SHP77 treated with DMSO at 0.1 percent for 48 hours (cell line): ENCODE measurements at places on chromosomes 13 and 19.

- no peak for DNase-seq
Measured at GRCh38 chr19:14019100-14019499, 8.8 kb upstream of the RLN3 start.

- peak; percentile 48 for DNase-seq
Measured at GRCh38 chr13:97124915-97125809, 97.0 kb upstream of the MBNL2 start.

GRCh38 chr19:2208975-2209374, 27.2 kb downstream of the PLEKHJ1 start:
- DNase-seq: no peak

- no peak for DNase-seq
Measured at GRCh38 chr19:13588957-13589833, 82.9 kb upstream of the CACNA1A start.

DNA sequence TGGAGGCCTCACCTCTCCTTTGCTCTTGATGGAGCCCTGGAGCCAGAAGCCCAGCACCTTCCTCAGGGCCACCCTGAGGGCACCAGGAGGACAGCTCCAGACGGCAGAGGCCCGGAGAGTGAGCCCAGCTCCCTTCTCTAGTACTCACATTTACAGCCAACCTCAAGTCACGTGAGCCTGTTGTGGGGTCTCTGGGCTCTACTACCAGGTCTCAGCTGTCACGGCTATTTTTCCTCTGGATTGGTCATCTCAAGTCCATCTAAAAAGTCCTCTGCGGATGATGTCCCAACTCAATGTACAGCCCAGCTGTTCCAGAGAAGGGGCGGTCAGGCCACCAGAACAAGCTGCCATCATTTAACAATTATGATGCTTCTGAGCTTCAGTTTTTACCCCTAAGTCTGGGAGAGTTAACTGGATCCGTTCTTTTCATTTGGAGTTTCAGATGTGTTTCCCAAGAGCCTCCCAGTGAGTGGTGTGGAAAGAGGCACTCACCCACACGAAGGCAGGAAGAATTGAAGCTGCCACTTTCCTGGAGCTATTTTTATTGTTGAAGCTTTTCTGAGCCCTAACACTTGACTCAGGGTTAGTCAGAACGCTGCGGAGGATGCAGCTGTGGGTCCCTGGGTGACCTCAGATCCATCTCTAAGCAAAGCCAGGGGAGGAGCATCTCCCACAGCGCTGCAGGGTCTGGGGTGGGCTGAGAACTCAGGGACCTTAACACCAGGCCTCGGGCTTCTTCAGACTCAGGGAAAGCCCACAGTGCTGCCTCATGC, 143.5 kb upstream of the UBL3 start:
- no peak for DNase-seq

GRCh38 chr19:18685597-18686190, 2.2 kb downstream of the CRTC1 start:
- no peak for DNase-seq

DNA sequence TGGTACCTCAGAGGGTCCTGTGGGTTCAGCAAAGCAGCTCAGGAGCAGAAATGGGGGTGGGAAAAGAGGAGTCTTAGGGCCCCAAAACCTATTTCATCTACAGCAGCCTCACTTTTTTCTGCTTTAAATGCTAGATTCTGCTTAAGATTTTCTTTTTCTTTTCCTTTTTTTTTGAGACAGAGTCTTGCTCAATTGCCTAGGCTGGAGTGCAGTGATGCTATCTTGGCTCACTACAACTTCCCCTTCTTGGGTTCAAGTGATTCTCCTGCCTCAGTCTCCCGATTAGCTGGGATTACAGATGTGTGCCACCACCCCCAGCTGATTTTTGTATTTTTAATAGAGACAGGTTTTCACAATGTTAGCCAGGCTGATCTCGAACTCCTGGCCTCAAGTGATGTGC, 30.7 kb upstream of the WDFY2 start:
- DNase-seq: no peak

DNA sequence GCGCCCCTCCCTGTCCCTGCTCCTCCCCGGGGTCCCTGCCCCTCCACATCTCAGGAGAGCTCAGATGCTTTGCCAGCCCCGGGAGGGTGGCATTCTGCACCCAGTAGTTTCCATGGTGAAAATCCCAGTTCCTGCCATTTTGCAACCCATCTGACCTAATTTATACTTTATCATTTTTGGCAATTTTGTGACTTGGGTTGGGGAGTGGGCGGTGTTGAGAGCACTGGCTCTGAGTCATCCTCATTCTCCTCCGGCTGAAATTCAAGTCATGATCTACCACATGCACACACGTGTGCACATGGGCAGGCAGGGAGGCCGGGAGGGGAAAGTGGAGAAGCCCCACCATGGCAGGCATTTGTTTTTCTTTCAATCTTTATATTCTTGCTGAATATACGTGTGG, 208.6 kb downstream of the URI1 start:
- DNase-seq: no peak

- DNase-seq: no peak
Measured at GRCh38 chr19:42089191-42089750, 13.3 kb downstream of the ZNF574 start.

- no peak for DNase-seq
Measured at GRCh38 chr19:46320559-46320958, 23.7 kb downstream of the HIF3A start.

GRCh38 chr19:7861619-7862412, 12.4 kb downstream of the PRR36 start:
- DNase-seq: no peak
